HL-60 (cell line): ENCODE measurements at places on chromosomes 12 and 14.

- no peak for DNase-seq
Measured at GRCh38 chr14:95465936-95466335, 50.5 kb downstream of the SYNE3 start.

GRCh38 chr14:97970222-97970621 is 1173.0 kb downstream of the VRK1 start:
- DNase-seq = no peak

DNA sequence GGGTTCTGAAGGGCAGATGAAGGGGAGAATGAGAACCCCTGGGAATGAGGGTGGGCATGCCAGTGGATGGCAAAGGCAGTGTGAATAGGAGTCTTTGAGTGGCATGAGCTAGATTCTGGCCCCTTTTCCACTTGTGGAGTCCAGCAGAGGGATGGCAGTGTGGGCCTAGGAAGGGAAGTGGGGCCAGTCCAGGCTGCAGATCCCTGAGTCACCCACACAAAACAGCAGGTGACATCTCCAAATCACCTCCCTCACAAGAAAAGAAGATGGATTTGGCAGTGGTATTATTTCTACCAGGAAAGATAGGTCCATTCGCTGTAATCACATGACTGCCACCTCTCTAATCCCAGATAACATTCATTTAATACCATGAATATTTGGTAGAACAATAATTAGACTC is 151.3 kb downstream of the TTC7B start:
- no peak for DNase-seq

DNA sequence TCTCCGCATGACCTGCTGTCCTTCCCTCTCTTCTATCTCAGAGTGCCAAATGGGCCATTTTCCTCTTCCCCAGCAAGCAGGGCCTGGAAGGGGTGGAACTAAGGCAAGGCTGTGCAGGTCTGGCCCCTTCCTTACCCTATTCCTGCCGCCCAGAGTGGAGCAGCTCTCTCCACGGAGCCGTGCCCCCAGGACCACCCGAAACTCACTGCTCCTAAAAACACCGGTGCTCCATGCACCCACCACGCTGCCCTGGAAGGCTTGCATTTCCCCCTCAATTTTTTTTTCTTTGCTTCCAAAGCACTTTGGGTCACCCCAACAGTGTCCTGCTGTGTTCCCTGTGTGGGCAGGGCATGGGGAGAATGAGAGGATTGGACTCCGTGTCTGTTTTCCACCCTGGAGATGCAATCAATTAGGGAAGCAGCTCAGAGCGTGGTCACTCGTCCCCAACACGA is 48.5 kb upstream of the MEG3 start:
- no peak for DNase-seq

GRCh38 chr12:66129934-66130266 is 650 bp downstream of the LLPH start:
- DNase-seq = no peak

- no peak for DNase-seq
Measured at GRCh38 chr12:121176826-121177529, 33.0 kb upstream of the P2RX4 start.

- no peak for DNase-seq
Measured at GRCh38 chr12:27635349-27635972, 60.8 kb upstream of the REP15 start.

DNA sequence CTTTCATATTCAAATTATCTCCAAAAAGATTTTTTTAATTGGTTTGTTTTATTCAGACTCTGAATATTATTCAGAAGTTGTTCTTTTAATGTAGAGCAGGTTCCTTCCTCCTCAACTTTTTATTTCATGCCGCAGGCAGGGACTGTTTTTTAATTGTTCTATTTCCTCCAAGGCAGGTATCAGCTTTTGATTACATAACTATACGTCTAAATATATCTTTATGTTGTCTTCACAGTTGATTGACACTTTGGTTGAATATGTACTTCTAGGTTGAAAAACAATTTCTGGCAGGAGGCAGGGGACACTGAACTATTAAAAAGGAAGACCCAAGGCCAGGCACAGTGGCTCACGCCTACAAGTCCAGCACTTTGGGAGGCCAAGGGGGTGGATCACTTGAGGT is 82.5 kb downstream of the HECTD4 start:
- no peak for DNase-seq

DNA sequence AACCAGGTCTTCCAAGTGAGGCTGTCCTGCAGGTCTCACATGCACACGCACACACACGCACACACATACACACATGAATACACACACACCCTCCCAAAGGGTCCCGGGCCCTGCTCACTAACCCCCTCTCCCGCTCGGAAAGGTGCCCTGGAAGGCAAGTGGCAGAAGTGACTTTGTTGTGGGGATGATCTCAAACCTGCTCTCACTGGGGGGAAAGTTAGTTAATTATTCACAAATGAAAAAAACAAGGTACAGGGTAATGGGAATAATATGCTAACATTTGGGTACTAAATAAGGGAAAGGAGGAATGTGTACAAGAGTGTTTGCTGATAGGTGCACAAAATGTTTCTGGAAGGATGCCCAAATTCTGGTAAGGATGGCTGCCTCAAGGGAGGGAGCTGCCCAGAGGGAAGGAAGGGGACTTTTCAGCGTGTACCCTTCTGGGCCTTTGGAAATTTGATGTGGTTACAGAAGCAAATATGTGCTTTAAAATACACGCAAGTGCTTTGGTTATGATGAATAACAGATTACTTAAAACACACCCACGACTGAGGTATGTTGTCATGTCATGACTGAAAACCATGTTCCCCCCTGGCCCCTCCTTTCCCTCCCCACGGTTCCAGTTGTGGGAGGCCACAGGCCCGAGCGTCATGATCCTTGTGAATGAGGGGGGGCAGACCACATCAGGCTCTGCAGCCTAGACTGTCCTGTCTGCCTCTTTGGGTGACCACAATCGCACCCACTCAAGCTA is 43.3 kb upstream of the PLEKHG6 start:
- DNase-seq = no peak

DNA sequence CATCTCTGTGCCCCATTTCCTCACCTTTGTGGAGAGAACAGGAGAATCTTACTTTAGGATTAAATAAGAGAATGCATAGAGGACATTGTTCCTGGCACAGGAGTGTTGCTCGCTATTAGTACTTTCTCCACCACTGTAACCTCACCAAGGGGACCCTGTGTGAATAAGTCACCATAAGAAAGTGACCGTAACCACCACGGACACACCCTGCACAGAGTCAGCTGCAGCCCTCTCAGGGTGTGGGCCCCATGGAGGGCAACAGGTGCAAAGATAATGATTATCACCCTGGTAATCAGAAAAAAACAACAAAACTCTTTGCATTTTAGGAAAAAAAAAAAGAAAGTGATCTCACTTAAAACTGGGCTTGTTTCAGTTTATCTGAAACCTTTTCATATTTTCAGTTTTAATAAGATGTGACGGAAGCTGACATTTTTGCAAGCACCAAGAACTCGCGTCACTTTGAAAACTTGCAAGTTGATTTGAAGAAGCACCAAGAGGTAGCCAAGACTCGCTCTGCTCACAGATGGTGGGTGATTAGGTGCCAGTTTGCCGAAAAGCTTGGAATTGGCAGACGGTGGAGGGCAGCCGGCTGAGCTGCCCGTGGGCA is 87.0 kb upstream of the VRK1 start:
- no peak for DNase-seq

- no peak for DNase-seq
Measured at GRCh38 chr14:44462381-44462780, 44.7 kb downstream of the FSCB start.

DNA sequence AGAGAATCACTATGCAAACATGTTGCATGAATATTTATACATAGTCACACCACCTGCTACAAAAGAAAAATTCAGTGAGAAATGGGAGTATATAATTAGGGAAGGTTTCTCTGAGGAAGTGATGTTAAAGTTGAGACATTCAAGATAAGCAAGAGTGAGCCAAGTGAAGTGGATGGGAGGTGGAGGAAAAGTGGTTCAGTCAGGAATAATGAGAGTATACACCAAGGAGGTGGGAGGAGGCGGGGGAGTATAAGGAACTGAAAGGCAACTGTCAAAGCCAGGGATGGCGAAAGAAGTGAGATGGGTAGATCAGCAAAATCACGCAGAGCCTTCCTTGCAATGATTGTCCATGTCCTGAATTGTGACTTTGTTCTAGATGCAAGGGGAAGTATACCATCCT is 33.7 kb downstream of the PRKD1 start:
- DNase-seq = no peak

DNA sequence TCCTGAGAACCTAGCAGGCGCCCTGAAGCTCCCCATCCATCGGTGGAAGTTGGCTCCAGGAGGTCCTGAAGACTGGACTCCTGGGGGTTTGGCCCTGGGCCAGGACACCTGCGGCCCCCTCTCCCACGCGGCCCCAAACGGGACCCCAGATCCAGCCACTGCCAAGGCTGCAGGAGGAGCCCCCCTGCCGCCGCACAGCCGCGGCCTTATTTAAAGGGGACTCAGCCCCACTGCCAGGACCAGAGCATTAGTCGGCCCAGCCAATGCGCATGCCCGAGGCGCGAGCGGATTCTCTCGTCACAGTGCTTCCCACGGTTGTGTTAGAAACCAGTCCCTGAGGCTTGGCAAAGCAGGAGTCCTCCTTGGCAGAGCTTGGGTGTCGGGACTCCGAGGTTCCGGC is 775.2 kb upstream of the ALG10B start:
- no peak for DNase-seq

DNA sequence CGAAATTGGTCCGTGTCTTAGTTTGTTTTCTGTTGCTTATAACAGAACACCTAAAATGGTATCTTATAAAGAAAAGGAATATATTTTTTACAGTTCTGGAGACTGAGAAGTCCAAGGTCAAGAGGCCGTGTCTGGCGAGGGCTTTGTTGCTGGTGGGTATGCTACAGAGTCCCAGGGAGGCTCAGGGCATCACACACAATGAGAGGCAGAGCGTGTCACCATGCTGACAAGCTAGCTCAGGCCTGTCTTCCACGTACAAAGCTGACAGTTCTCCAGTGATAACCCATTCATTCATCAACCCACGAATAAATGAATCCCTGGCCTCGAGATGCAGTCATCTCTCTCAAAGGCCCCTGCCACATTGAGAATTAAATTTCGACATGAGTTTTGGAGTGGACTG is 56.7 kb upstream of the AEBP2 start:
- no peak for DNase-seq

DNA sequence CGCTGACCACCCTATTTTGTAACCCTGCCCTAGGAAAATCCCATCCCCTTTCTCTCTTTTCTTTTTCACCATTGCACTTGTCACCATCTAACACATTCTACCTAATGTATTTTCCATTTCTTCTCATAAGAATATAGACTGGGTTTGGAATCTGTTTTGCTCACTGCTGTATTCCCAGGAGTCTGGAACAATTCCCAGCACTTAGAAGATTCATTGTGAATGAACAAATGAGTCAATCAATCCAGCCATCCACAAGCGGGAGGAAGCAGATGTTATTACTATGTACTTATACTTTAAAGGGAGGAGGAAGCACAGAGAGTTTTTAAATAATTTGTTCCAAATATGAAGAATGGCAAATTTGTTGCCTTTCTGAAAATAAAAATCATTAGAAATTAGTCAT is 142.1 kb downstream of the KIF21A start:
- DNase-seq = no peak

DNA sequence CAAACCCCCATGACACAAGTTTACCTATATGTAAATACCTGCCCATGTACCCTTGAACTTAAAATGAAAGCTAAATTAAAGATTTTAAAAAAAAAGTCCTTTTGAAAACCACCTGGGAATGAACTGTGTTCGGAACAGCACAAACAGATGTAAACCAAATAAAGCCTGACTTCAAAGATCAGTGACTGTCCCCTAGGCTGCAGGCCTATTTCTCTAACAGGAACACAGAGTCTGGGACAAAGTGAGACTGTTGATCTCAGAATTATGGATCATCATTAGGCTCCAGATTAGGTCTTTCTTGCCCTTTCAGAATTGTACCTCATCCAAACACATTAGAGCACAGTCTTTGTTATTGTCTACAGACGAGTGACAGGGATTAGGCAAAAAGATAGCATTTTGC is 54.6 kb downstream of the PAH start:
- no peak for DNase-seq
